ENCODE measurements at places on chromosomes 4 and X.

GRCh38 chrX:69238114-69238886 lies 73.0 kb upstream of the PJA1 start:
- DNase-seq: no peak

DNA sequence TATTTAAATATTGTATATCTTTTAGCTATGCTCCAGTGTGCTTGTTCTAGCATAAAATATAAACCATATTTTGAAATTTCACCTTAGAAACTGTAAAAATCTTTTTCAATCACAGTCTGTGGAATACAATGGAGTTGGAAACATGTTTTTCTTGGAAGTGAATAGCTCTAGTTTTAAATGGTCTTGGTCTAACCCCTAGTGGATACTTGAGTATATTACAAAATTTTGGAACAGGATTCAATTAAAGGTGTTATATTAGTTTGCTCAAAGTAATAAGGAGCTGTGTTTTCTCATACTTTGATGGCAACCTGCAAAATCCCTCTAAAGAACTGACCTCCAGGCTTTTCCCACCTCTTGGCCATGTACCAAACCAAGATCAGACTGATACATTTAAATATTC lies 48.2 kb downstream of the STK26 start:
- DNase-seq: no peak

DNA sequence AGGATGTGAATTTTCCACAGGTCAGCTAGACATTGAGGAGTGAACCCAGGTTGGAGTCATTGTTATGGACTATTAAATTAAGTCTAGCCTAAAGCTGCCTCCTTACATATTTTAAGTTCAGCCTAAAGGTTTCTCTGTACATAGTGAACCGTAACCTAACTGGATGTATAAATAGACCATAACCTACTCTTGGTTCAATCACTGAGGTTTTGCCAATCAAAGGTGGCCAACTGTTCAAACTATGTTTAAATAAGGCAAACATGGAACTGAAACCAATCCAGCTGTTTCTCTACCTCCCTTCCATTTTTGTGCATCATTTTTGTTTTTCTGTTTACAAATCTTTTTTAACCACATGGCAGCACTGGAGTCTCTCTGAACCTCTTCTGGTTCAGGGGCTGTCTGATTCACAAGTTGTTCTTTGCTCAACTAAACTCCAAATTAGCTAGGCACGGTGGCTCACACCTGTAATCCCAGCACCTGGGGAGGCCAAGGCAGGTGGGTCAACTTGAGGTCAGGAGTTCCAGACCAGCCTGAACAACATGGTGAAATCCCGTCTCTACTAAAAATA lies 43.9 kb upstream of the SFRP2 start:
- DNase-seq: no peak

- DNase-seq: peak; percentile 21
These were observed 48.5 kb upstream of the PRSS48 start for GRCh38 chr4:151228189-151229119.

GRCh38 chr4:1492651-1493539 lies 86.7 kb upstream of the NKX1-1 start:
- no peak for DNase-seq
